ENCODE measurements at places on chromosomes 4 and X.

- no peaks in the 10 kb centered on the region for H3K36me3 ChIP-seq
- H3K27me3 ChIP-seq, result no peaks in the 10 kb centered on the region
- no peak overlapping the region for H3K27ac ChIP-seq
- no peak for DNase-seq
- H3K4me1 ChIP-seq, result peaks cover 15% of the 10 kb centered on the region
- H3K4me3 ChIP-seq, result no peak overlapping the region
Observed at GRCh38 chr4:155629183-155629825, 37.3 kb upstream of the GUCY1A1 start.

DNA sequence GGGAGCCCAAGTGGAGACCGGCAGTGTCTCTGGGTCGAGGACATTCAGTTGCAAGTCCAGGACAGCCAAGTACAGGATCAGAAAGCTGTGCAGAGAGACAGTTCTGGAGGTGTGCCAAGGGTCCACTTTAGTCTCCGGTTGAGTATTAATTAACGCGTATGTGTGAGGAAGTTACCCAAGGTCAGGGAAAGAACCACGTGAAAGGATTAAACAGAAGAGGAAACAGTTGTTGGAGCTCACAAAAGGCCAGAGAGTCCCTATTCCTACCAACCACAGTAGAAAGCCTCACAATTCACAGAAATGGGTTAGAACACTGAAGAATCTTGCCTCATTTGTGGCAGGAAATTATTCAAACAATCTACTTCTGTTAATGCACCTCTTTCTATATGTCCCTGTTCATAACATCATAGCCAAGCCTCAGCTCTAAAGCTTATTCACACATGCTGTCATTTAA is 17.9 kb upstream of the NSUN7 start:
- no peak for DNase-seq
- H3K36me3 ChIP-seq, result no peaks in the 10 kb centered on the region
- H3K4me3 ChIP-seq, result no peak overlapping the region
- H3K4me1 ChIP-seq, result no peaks in the 10 kb centered on the region
- no peak overlapping the region for H3K27ac ChIP-seq
- H3K27me3 ChIP-seq, result no peaks in the 10 kb centered on the region

DNA sequence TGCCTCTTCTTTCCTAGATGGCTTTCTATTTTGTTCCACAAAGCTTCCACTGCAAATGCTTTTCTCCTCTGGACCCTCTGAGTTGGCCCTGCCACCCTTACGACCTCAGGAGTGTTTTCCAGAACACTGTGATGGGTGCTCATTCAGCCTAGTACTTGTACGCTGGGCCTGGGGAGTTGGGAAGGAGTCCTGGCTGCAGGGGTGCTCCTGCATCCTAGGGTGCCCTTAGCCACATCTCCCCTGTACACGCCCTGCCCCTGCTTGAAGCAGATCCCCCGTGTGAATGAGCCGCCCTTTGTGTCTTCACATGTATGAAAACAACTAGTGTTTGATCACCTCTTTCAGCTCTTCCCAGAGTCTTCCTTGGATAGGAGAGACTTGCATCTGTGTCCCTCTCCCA is 64.2 kb downstream of the MTMR1 start:
- no peaks in the 10 kb centered on the region for H3K4me1 ChIP-seq
- H3K27ac ChIP-seq, result no peak overlapping the region
- no peaks in the 10 kb centered on the region for H3K36me3 ChIP-seq
- no peaks in the 10 kb centered on the region for H3K27me3 ChIP-seq

- no peaks in the 10 kb centered on the region for H3K27me3 ChIP-seq
- no peaks in the 10 kb centered on the region for H3K4me1 ChIP-seq
Observed at GRCh38 chr4:84215217-84215616, 283.9 kb downstream of the NKX6-1 start.

- H3K27me3 ChIP-seq, result no peaks in the 10 kb centered on the region
- DNase-seq, result no peak
- no peaks in the 10 kb centered on the region for H3K36me3 ChIP-seq
- H3K4me3 ChIP-seq, result no peak overlapping the region
- no peak overlapping the region for H3K27ac ChIP-seq
- H3K4me1 ChIP-seq, result no peaks in the 10 kb centered on the region
Observed at GRCh38 chr4:110501826-110502225, 25.9 kb downstream of the ENPEP start.

GRCh38 chrX:145506214-145506613 is 258.9 kb downstream of the SPANXN1 start:
- no peak for DNase-seq
- no peak overlapping the region for H3K27ac ChIP-seq
- no peak overlapping the region for H3K4me3 ChIP-seq
- H3K4me1 ChIP-seq, result no peaks in the 10 kb centered on the region
- no peaks in the 10 kb centered on the region for H3K27me3 ChIP-seq

DNA sequence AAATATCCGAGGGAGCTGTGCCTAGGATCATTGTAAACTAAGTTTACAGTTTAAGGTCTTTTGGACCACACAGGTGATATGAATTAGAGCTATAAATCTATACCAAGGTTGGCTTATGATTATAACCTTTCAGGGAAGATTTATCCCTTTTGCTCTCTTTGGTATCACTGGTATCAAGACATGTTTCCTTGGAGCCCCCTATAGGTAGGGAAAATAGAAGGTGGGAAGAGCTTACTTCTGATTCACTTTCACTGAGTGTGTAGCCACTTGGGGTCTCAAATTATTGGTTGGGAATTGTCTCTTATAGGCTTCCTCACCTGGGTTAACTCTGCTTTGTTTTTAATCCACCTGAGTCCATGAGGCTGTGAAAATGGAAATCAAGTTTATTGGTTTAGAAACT is 262.1 kb upstream of the NR3C2 start:
- no peaks in the 10 kb centered on the region for H3K4me1 ChIP-seq
- DNase-seq, result no peak
- no peak overlapping the region for H3K4me3 ChIP-seq
- H3K27me3 ChIP-seq, result no peaks in the 10 kb centered on the region
- H3K36me3 ChIP-seq, result no peaks in the 10 kb centered on the region

DNA sequence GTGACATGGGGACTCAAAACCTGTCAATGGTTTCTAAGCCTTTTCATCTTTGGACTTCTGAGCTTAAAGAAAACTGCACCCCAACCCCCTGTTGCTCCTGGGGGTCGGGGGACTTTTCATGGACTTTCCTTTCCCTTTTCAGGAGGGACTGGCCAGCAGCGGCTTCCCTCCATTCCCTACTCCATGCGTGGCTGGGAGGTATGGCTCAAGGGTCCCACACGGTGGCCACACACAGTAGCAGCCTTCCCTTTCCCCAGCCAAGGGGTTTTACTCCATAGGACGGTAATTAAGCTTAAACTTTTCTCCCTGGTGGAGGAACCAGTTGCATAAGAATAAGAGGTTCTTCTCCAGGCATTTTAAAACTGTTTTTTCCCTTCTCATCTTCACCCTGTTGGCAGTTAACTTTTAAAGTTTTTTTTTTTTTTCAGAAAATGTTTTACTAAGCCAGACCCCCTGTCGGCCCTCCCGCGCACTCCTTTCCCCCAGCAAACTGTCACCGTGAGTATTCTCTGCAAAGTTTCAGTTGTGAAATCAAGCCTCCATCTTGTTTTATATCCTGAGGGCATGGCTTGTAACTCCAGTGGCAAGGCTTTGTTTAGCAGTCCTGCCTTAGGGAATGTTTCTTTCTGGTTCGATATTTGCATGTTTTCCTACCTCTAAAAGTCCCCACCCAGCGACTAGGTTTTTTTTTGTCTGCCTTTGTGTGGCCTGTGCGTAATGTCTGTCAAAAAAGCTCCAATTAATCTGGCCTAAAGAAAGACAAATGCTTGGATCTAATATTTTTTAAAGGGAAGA is 325.7 kb downstream of the TLL1 start:
- no peaks in the 10 kb centered on the region for H3K27me3 ChIP-seq
- H3K36me3 ChIP-seq, result no peaks in the 10 kb centered on the region
- no peak for DNase-seq
- H3K4me1 ChIP-seq, result no peaks in the 10 kb centered on the region
- H3K4me3 ChIP-seq, result no peak overlapping the region

DNA sequence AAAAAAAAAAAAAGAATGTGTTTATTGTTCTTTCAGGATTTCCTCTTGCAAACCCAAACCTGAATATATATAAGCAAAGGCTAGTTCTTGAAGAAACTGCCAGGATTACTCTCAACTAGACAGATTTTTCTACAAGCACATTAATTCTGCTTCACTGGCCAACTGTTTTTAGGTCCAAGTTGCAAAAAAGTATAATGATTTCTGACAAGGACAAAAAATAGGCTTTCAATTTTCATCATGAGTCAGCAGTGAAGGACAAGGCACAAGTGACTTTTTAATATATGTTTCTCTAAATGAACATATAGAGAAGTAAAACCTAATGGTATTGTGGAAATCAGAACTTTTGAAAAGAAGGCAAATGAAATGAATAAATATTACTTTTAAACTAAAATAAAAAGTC is 73.7 kb downstream of the ELOVL6 start:
- DNase-seq, result no peak
- no peak overlapping the region for H3K4me3 ChIP-seq
- H3K4me1 ChIP-seq, result no peaks in the 10 kb centered on the region
- no peaks in the 10 kb centered on the region for H3K36me3 ChIP-seq
- H3K27ac ChIP-seq, result no peak overlapping the region
- no peaks in the 10 kb centered on the region for H3K27me3 ChIP-seq

DNA sequence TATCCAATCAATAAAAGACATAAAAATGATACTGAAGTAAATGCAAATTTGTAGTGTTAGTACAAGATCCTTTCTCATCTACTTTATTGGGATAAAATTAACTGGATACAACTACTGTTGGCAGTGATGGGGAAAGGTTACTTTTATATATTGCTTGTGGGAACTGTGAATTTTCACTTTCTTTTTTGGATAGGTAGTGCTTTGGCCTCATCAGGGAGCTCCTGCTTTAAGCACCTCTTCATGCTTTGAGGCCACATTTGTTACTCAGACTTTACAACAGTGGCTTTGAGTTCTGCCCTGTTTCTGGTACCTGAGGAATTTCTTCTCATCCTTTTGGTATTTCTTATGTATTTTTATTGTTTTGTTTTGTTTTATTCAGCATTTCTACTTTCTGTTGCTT is 316.8 kb upstream of the ZCCHC13 start:
- no peaks in the 10 kb centered on the region for H3K27me3 ChIP-seq
- no peak for DNase-seq
- H3K4me1 ChIP-seq, result no peaks in the 10 kb centered on the region

GRCh38 chr4:118765399-118765798 is 70.5 kb downstream of the SEC24D start:
- H3K4me3 ChIP-seq, result no peak overlapping the region
- peaks cover 82% of the 10 kb centered on the region for H3K4me1 ChIP-seq
- DNase-seq, result no peak
- peak overlapping the region; percentile 83 for H3K27ac ChIP-seq
- no peaks in the 10 kb centered on the region for H3K27me3 ChIP-seq
- H3K36me3 ChIP-seq, result peaks cover 11% of the 10 kb centered on the region

GRCh38 chrX:110992611-110993010 is 103.4 kb upstream of the PAK3 start:
- no peaks in the 10 kb centered on the region for H3K4me1 ChIP-seq
- no peak overlapping the region for H3K27ac ChIP-seq
- no peaks in the 10 kb centered on the region for H3K27me3 ChIP-seq
- no peak overlapping the region for H3K4me3 ChIP-seq

DNA sequence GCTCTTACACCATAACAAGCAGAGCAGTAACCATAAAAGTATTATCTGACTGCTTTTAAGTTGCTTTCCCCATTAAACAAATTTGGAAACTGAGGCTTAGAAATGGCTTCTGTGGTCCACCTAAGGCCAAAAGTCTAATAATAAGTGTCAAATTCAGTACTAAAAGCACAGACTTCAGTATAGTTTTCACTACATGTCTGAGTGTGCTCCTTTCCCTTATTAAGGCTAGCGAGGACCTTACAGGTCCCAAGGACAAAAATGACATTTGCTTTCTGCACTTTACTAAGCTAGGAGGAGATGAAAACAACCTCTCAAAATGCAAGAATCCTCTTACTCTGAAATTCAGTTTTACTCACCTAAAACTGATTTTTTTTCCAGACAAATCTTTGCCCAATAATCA is 127.2 kb downstream of the ENOX2 start:
- H3K27ac ChIP-seq, result no peak overlapping the region
- no peaks in the 10 kb centered on the region for H3K27me3 ChIP-seq
- no peaks in the 10 kb centered on the region for H3K4me1 ChIP-seq
- no peak for DNase-seq
- no peak overlapping the region for H3K4me3 ChIP-seq

DNA sequence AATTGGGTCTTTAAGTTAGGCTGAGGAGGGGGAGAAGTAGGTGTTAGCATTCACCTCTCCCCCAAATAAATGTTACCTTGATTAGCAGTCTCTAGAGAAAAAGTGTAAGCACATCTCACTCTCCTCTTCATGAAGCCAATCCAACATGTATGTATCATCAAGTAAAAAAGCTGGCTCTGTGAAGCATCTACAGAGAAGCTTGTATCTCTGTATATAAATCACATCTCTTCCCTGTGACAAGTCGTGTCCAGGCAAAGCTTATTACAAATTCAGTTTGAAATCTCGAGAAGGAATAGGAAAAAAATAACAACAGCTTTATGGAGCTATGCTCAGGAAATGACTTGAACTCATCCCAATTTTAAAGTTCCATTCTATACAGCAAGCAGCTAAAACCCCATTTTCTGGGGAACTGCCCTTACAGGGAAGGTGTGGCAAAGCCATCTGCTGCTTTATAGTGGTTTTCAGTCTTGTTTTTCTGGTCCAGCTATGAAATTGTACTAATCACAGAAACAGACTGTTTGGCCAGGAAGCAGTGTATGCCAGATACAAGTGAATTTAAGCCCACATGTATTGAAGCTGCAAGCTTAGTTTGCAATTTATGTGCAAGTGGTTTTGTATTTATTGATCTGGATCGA is 313.3 kb upstream of the NOCT start:
- H3K4me3 ChIP-seq, result no peak overlapping the region
- no peaks in the 10 kb centered on the region for H3K27me3 ChIP-seq
- H3K27ac ChIP-seq, result no peak overlapping the region
- no peaks in the 10 kb centered on the region for H3K36me3 ChIP-seq
- no peak for DNase-seq

GRCh38 chr4:167555338-167556022 is 321.2 kb upstream of the SPOCK3 start:
- H3K4me3 ChIP-seq, result no peak overlapping the region
- H3K27me3 ChIP-seq, result no peaks in the 10 kb centered on the region
- H3K36me3 ChIP-seq, result no peaks in the 10 kb centered on the region
- DNase-seq, result no peak
- H3K4me1 ChIP-seq, result no peaks in the 10 kb centered on the region
- H3K27ac ChIP-seq, result no peak overlapping the region

DNA sequence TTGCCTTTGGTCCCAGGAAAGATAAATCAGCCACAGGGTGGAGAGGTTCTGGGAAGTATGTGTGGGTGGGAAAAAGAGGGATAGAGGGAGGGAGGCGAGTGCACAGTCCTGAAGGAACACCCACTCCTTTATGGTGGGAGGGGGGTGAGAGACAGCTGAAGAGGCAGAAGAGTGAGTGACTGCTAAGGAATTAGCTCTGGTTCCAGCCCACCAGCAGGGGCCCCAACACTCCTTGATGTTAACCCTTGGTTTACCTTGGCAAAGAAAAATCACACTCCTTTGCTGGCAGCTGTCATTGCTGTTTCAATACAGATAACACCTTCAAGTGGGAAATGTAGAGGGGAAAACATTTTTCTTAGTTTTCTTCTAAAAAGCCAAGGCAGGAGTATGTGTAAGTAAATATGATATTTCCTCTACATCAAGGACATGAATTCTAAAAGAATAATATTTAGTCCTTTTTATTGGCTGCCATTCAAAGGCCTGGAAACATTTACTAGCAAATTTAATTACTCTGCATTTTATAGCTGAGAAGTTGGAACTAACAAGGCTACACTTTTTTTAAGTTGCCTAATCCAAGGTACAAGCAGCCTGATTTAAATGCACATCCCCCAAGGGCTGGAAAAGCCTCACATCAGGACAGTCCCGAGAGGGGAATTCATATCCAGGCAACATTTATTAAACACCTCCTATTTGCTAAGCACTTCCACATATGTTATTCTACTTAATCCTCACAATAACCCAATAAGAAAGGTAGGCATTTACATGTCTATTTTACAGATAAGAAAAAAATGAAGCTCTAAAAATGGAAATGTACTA is 81.7 kb downstream of the HS6ST2 start:
- no peak for DNase-seq
- H3K27me3 ChIP-seq, result no peaks in the 10 kb centered on the region
- H3K4me1 ChIP-seq, result no peaks in the 10 kb centered on the region
